Effector memory CD4-positive, alpha-beta T cell (primary cell): ENCODE measurements at places on chromosomes 1 and 21.

- no peaks in the 10 kb centered on the region for H3K36me3 ChIP-seq
- DNase-seq, result no peak
- H3K27me3 ChIP-seq, result no peaks in the 10 kb centered on the region
- no peaks in the 10 kb centered on the region for H3K4me1 ChIP-seq
- no peak overlapping the region for H3K4me3 ChIP-seq
Measured at GRCh38 chr1:2477791-2478499, 1.9 kb downstream of the PLCH2 start.

GRCh38 chr1:243287652-243288051 lies 31.8 kb downstream of the SDCCAG8 start:
- H3K4me1 ChIP-seq, result no peaks in the 10 kb centered on the region
- H3K27me3 ChIP-seq, result no peaks in the 10 kb centered on the region
- H3K36me3 ChIP-seq, result peaks cover 3% of the 10 kb centered on the region
- no peak overlapping the region for H3K4me3 ChIP-seq

DNA sequence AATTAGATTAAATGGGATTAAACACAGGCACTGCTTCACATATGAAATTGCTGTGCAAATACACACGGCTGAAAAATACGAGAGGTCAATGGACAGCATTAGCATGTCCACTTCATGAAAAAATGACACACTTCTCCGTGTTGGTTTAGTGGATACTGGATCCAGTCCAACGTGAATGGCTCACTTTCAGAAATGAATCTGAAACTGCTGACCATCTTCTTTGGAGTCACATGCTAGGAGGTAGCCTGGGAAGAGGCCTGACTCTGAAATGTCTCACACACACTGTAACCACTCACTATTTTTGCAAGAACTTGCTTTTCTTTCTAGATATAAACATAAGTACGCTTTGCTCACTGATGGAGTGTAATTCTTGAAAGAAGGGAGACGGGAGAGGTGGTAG lies 127.3 kb downstream of the HLCS start:
- no peak overlapping the region for H3K4me3 ChIP-seq
- no peaks in the 10 kb centered on the region for H3K36me3 ChIP-seq
- H3K4me1 ChIP-seq, result no peaks in the 10 kb centered on the region
- H3K27ac ChIP-seq, result no peak overlapping the region
- no peaks in the 10 kb centered on the region for H3K27me3 ChIP-seq

- H3K27ac ChIP-seq, result no peak overlapping the region
- no peaks in the 10 kb centered on the region for H3K4me1 ChIP-seq
- no peaks in the 10 kb centered on the region for H3K27me3 ChIP-seq
- H3K36me3 ChIP-seq, result no peaks in the 10 kb centered on the region
- no peak for DNase-seq
Measured at GRCh38 chr1:210384625-210385024, 55.9 kb downstream of the HHAT start.

- DNase-seq, result no peak
- H3K4me3 ChIP-seq, result peak overlapping the region; percentile 11
- H3K4me1 ChIP-seq, result peaks cover 83% of the 10 kb centered on the region
- H3K36me3 ChIP-seq, result peaks cover 17% of the 10 kb centered on the region
- peak overlapping the region; percentile 93 for H3K27ac ChIP-seq
Measured at GRCh38 chr1:206575894-206576737, 36.1 kb downstream of the EIF2D start.

DNA sequence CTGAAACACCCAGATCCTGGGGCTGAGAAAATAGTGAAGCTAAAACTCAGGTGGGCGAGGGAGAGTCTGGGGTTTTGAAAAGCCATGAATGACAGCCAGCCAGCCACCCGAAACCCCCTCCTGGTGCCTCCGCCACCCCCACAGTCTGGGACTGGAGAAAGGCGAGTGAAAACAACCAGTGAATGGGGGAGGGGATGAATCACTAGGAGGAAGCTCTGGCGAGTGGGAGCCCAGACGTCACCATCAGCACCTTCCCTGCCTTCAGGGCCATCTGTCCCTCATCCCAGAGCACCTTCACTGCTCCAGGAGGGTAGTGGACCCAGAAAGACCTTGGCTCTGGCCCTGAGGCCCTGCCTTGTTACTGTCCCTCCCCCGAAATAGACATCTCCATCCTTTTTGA lies 9.2 kb downstream of the RORC start:
- peak; percentile 37 for DNase-seq
- peaks cover 53% of the 10 kb centered on the region for H3K4me1 ChIP-seq
- no peaks in the 10 kb centered on the region for H3K27me3 ChIP-seq
- no peaks in the 10 kb centered on the region for H3K36me3 ChIP-seq
- H3K4me3 ChIP-seq, result peak overlapping the region; percentile 27

- peaks cover 26% of the 10 kb centered on the region for H3K36me3 ChIP-seq
- DNase-seq, result no peak
- H3K4me3 ChIP-seq, result no peak overlapping the region
- peaks cover 37% of the 10 kb centered on the region for H3K27me3 ChIP-seq
Measured at GRCh38 chr1:29120367-29120766, 3.3 kb downstream of the TMEM200B start.

- no peaks in the 10 kb centered on the region for H3K27me3 ChIP-seq
- H3K4me1 ChIP-seq, result no peaks in the 10 kb centered on the region
- H3K27ac ChIP-seq, result no peak overlapping the region
- no peak overlapping the region for H3K4me3 ChIP-seq
Measured at GRCh38 chr1:244196571-244197285, 145.6 kb downstream of the ZBTB18 start.

- no peaks in the 10 kb centered on the region for H3K36me3 ChIP-seq
- peaks cover 69% of the 10 kb centered on the region for H3K4me1 ChIP-seq
- peak; percentile 43 for DNase-seq
- peak overlapping the region; percentile 26 for H3K4me3 ChIP-seq
- H3K27me3 ChIP-seq, result no peaks in the 10 kb centered on the region
- peak overlapping the region; percentile 83 for H3K27ac ChIP-seq
Measured at GRCh38 chr1:1208713-1209433, 2.5 kb upstream of the TNFRSF18 start.

DNA sequence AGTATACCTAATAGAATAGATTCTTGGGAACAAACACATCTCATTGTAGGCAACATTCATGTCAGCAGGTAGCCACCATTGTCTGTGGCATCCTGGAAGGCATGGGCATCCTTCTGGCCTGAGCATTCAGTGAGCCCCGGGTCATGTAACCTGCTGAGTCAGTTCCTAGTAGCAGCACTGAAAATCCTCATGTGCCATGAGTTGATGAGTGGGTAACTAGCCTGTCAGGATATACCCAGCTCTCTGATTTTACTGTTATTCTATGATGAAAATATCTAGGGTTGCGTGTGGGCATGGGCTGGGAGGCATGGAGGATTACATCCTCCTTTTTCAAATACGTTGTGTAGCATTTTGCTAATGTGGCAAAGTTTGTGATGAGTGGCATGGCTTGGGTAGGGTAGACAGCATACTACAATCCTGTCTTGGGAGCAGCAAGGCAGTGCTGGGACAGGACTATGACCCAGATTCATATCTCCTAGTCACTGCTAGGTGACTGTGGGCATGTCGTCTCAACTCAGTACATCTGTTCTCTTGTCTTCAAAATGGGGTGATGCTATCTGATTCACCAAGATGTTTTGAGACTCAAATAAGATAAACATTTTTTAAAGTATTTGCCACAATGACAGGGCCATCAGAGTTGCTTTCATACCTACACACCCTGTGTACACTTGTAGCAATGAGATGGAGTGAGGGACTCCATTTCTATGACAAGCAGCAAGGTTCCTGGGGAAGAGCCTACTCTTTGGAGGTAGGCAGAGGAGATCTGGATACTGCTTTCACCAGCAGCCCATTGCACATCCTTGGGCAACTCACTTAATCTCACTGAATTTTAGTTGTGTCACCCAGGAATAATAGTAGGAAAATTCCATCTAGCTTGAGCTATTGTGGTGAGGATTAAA lies 62.5 kb downstream of the CD58 start:
- no peak overlapping the region for H3K4me3 ChIP-seq
- no peak for DNase-seq
- peak overlapping the region; percentile 38 for H3K27ac ChIP-seq
- H3K36me3 ChIP-seq, result no peaks in the 10 kb centered on the region

DNA sequence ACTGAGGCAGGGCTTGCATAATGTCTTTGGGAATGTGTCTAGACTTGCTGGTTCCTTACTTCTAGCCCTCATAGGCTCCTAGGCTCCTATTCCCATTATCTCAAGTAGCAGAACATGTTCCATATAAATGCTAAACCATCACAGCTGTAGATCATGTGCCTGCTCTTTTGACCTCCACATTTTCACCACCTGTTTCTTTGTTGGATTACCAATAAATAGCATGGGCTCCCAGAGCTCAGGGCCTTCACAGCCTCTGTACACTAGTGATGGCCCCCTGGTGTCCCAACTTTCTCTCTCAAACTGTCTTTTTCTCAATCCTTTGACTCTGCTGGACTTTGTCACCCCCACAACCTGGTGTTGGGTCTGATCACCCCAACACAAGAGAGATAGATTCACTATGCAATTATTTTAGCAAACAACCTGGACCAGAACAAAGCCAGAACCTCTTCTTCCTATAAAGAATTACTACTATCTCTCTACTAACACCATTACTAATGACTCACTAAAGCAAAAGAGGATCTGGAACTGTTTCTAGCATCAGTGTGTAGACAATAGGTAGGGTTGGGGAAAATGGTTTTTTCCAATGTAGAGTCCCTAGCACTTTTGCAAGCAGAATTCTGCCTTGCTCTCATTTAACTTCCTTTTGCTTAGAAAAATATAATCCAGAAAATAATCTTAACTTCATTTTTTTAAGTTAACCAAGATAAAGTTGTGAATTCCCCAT lies 51.7 kb downstream of the WLS start:
- H3K27ac ChIP-seq, result no peak overlapping the region
- no peaks in the 10 kb centered on the region for H3K36me3 ChIP-seq
- no peaks in the 10 kb centered on the region for H3K27me3 ChIP-seq
- no peaks in the 10 kb centered on the region for H3K4me1 ChIP-seq
- DNase-seq, result no peak

DNA sequence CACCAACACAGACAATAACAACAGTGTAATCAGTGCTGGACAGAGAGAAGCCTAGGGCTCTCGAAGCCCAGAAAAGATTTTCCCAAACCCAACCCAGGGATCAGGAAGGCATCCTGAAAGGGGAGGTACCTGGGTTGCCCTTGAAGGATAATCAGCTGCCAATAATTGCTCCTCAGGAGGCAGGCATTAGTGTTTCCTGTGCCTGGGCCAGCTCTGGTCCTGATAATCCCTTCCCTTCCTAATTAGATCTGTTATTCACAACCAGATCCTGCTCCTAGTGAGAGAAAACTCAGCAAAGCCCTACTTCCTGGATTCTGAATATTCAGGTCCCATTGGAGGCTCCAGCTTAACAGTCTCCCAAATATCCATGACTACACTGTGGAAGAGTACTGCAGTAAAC lies 117.4 kb downstream of the DMRTA2 start:
- no peak overlapping the region for H3K27ac ChIP-seq
- H3K4me1 ChIP-seq, result no peaks in the 10 kb centered on the region
- no peak for DNase-seq
- no peaks in the 10 kb centered on the region for H3K36me3 ChIP-seq
- H3K4me3 ChIP-seq, result no peak overlapping the region

DNA sequence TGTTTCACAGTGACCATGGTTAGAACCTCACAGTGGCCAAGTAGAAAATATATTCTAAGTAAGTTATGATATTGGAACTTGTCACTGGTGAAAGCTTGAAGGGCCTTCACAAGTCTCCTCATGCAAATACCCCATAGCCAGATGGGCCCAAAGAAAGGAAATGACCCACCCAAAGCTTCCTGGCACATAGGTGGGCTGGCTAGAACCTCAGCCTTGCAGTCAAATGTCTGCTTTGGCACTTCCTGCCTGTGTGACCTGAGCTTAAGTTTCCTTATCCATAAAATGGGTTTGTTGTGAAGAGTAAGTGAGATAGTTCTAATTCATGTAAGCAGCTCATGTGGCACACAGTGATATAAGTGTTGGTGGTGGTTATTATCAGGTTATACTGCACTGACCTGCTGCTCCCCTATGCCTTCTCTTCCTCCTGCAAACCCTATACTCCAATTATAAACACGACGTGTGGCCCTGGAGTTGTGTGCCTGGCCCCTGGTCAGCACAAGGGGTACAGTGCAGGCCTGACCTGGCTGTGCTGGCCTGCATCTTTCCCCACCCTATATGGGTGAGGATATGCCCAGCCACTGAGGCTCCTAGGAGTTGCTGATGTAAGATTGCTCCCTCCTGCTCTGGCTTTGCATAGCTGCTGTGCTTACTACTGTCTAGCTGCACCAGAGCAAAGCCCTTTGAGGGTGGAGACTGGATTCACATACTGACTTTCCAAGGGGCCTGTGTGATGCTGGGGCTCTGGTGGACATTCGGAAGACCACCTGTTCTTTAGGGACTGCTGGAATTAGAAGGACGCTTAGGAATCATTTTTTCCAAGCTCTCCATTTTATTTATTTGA lies 4.7 kb upstream of the SLFNL1 start:
- DNase-seq, result no peak
- peaks cover 9% of the 10 kb centered on the region for H3K36me3 ChIP-seq
- H3K4me3 ChIP-seq, result no peak overlapping the region
- H3K27ac ChIP-seq, result no peak overlapping the region
- H3K4me1 ChIP-seq, result no peaks in the 10 kb centered on the region

- peaks cover 4% of the 10 kb centered on the region for H3K4me1 ChIP-seq
- DNase-seq, result no peak
- no peak overlapping the region for H3K4me3 ChIP-seq
- peaks cover 6% of the 10 kb centered on the region for H3K27me3 ChIP-seq
- no peak overlapping the region for H3K27ac ChIP-seq
Measured at GRCh38 chr1:164561007-164561406, 2.0 kb downstream of the PBX1 start.

DNA sequence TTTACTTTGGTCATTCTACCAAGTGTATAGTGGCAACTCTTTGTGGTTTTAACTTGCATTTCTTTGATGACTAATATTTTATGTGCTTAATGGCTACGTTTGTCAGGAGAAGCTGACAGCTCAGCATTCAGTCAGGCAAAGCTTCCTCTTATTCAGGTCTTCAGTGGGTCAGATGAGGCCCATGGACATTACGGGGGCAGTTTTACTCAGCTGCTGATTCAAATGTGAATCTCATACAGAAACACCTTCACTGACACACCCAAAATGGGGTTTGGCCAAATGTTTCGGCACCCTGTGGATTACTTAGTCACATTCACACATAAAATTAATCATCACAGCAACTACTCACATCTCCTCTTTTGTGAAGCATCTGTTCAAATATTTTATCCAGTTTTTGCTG lies 104.9 kb upstream of the PLD5 start:
- H3K4me1 ChIP-seq, result no peaks in the 10 kb centered on the region
- H3K27ac ChIP-seq, result no peak overlapping the region
- DNase-seq, result no peak

GRCh38 chr1:18077657-18078215 lies 29.9 kb upstream of the IGSF21 start:
- no peak for DNase-seq
- no peak overlapping the region for H3K4me3 ChIP-seq
- no peaks in the 10 kb centered on the region for H3K27me3 ChIP-seq
- H3K36me3 ChIP-seq, result no peaks in the 10 kb centered on the region
- no peaks in the 10 kb centered on the region for H3K4me1 ChIP-seq
